Neural progenitor cell (in vitro differentiated cells): ENCODE measurements at places on chromosomes 3 and 15. TPM values are rescaled to one million over a fixed set of nuclear protein-coding genes. Genes with fewer than 3 reads are reported as not detected.

Gene SEMA3F
- 14.5 and 42.5 TPM in 2 replicates for total RNA-seq

Gene WDR93
- 0.51 and 0.62 TPM in 2 replicates for total RNA-seq

Gene PLSCR2
- total RNA-seq: not detected in 2 replicates

Gene DNAH12
- total RNA-seq: 0.02 and 0.03 TPM in 2 replicates

Gene ANKRD34C
- total RNA-seq: not detected in 2 replicates

GRCh38 chr15:87781959-87782625, 474.4 kb downstream of the NTRK3 start:
- no peaks in the 10 kb centered on the region for H3K27me3 ChIP-seq
- H3K4me1 ChIP-seq: no peaks in the 10 kb centered on the region
- H3K4me3 ChIP-seq: no peak overlapping the region

- H3K4me1 ChIP-seq: no peaks in the 10 kb centered on the region
- no peak overlapping the region for H3K4me3 ChIP-seq
- no peaks in the 10 kb centered on the region for H3K27me3 ChIP-seq
- DNase-seq: no peak
These were observed 26.9 kb upstream of the MFSD1 start for GRCh38 chr3:158774965-158775364.

GRCh38 chr3:112776000-112776399, 70.7 kb downstream of the CD200R1L start:
- H3K27ac ChIP-seq: no peak overlapping the region
- no peaks in the 10 kb centered on the region for H3K27me3 ChIP-seq
- DNase-seq: no peak

DNA sequence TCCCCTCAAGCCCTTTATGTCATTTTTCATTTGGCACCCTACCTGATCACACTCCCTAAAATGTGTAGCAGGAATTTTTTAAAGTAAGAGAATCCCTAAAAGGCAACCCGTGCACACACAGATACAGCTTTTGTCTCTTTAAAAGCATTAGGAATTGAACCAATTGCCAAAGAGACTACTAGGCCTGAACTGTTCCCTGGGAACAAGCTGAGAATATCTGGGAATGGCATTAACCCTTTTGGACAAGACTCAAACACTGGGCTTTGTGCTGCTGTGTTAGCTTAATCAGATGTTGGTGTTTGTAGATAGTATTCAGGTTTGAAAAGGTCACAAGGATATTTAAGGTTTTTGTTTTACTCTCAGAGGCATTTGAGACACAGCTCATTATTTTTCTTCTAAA, 414.4 kb upstream of the PDZRN3 start:
- no peaks in the 10 kb centered on the region for H3K36me3 ChIP-seq
- peaks cover 6% of the 10 kb centered on the region for H3K4me1 ChIP-seq
- H3K27me3 ChIP-seq: no peaks in the 10 kb centered on the region
- no peak overlapping the region for H3K4me3 ChIP-seq

GRCh38 chr3:45992821-45993221, 2.8 kb downstream of the FYCO1 start:
- H3K4me3 ChIP-seq: no peak overlapping the region
- no peak for DNase-seq
- H3K27ac ChIP-seq: no peak overlapping the region

DNA sequence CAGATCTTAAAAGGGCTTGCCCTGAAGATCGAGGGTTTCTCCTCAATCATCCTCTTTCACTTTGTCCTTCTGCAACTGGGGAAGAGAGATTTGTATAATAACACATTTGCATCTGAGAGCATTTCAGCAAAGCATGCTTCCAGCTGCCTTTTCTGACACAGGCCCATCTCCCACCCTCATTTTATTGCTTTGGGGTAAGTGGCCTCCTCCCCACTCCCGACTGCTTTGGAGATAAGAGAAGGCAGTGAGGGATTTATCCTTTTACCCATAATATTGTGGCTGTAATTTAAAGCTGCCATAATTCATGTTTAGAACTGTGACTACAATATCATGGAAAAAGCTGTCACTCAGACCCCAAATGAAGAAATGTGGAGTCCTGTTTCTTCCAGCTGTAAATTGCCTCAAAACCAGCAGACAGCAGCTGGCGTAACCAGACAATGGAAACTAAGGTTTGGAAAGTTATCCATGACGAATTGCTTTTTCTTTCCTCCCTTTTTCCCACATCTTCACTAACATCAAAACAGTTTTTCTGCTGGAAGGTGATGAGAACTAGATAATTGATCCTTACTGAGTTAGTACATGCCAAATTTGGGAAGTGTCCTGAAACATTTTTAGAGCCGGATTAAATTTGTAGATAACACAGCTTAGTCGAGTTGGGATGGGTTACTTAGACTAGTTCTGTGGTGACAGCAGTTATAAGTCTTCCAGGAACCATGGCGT, 104.2 kb upstream of the PFN2 start:
- H3K27me3 ChIP-seq: no peaks in the 10 kb centered on the region
- DNase-seq: no peak
- H3K27ac ChIP-seq: no peak overlapping the region
- H3K36me3 ChIP-seq: no peaks in the 10 kb centered on the region
- no peak overlapping the region for H3K4me3 ChIP-seq

DNA sequence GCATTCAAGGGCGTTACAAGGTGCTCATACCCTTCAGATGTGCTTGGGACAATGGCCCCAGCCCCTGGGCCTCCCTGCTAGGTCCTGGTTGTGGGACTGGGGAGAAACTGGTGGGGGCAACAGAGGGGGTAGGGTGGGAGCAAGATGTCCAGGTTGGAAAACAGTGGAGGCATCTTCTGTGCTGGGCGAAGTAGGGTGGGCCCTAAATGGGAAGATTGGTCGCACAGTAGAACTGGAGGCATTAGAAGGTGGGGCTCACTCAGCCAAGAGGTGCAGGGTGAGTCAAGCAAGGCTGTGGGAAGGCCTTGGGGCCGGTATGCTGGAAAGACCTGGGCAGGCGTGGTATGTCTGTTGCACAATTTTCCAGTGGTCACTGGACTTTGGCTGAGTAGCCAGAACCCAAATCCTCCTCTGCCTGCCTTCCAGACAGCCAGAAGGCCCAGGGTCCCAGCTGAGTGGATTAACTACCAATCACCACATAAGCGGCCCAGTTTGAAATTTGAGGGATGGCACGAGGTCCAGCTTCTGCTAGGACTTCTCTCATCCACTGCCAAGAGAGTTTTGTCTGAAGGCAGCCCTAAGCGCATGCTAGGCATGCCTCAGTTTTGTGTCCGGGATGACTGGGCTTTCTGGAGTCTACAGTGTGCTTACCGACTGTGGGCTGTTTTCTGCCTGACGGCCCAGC, 74.5 kb downstream of the LSM3 start:
- H3K27ac ChIP-seq: no peak overlapping the region
- H3K4me3 ChIP-seq: no peak overlapping the region
- DNase-seq: no peak
- no peaks in the 10 kb centered on the region for H3K27me3 ChIP-seq
- H3K4me1 ChIP-seq: peaks cover 6% of the 10 kb centered on the region

DNA sequence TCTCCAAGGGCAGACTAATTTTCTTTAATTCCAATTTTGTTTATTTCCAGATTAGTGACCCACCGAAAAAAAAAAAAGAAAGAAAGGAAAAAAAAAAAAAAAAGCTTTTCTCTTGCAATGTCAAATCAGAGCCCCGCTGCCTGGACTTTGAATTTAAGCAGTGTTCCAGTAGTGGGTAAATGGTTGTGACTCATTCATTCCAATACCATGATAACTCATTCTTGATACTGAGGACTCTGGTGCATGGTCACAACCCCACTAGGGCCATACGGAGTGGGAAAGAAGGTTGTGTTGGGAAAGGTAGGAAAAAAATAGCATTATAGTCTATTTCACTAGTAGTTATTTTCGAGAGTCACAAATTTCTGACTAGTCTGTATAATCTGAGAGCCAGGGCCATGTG, 59.1 kb upstream of the COL8A1 start:
- H3K4me1 ChIP-seq: no peaks in the 10 kb centered on the region
- no peak overlapping the region for H3K27ac ChIP-seq
- DNase-seq: no peak
- H3K36me3 ChIP-seq: no peaks in the 10 kb centered on the region
- H3K4me3 ChIP-seq: no peak overlapping the region

DNA sequence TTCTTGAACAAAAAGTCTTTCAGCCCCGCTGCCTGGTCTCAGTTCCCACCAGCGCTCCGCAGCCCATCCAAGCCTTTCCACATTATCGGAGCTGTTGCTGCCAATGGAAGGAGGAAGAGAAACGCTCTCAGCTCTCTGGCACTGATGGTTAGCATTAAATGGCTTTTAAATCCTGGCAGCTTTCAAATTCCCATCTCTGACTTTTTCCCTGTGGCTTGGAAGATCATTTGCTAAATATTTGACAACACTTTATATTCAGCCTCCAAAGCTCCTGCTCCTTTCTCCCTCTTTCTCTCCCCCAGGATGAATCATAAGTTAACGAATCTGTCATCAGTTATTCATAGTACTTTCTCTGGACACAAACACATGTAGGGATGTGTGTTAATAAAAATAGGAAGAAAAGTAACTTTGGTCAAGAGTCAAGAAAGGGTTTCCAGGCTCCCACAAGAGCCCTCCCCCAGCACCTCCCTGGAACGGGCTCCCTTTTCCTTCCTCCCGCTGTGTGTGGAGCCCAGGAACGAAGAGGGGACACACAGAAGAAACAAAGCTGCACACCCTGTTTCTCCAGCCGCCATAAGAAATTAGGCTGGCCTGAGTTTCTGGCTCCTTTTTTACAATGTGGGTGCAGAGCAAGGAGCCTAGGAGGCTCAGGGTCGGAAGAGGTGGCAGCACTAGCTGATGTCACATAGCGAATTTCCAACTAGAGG, 47.6 kb upstream of the TSEN2 start:
- no peaks in the 10 kb centered on the region for H3K27me3 ChIP-seq
- peaks cover 5% of the 10 kb centered on the region for H3K4me1 ChIP-seq
- no peaks in the 10 kb centered on the region for H3K36me3 ChIP-seq
- no peak for DNase-seq
- no peak overlapping the region for H3K27ac ChIP-seq
- no peak overlapping the region for H3K4me3 ChIP-seq
